ENCODE measurements at places on chromosomes 5 and 9. TPM values are rescaled to one million over a fixed set of nuclear protein-coding genes. Genes with fewer than 3 reads are reported as not detected.

Gene IRX1
- total RNA-seq: 69.3 TPM

Gene AUH
- 28.5 TPM for total RNA-seq

DNA sequence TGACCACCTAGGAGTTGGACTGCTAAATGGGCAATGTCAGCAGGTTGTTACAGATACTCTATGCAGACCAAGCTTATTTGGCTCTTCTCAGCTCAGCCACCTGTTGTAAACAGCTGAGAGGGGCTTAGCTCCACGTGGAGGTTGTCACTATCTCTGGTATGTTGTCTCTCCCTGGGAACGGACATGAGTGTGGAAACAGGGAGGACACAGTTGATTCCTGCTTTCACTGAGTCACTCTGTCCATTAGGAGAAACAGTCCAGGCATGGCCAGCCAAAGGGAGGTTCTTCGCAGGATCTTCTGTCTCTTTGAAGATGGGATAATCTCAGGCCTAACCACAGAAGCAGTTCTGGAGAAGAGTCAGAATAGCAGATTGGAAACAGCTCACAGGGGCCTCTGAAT is 121.2 kb downstream of the PALM2AKAP2 start:
- no peak overlapping the region for H3K4me3 ChIP-seq
- peaks cover 10% of the 10 kb centered on the region for H3K4me1 ChIP-seq
- no peak overlapping the region for H3K27ac ChIP-seq
- DNase-seq: no peak
- no peaks in the 10 kb centered on the region for H3K27me3 ChIP-seq

- no peak overlapping the region for H3K4me3 ChIP-seq
- H3K27me3 ChIP-seq: no peaks in the 10 kb centered on the region
- H3K36me3 ChIP-seq: no peaks in the 10 kb centered on the region
- H3K4me1 ChIP-seq: no peaks in the 10 kb centered on the region
Observed at GRCh38 chr5:60826653-60827052, 17.4 kb downstream of the ELOVL7 start.

DNA sequence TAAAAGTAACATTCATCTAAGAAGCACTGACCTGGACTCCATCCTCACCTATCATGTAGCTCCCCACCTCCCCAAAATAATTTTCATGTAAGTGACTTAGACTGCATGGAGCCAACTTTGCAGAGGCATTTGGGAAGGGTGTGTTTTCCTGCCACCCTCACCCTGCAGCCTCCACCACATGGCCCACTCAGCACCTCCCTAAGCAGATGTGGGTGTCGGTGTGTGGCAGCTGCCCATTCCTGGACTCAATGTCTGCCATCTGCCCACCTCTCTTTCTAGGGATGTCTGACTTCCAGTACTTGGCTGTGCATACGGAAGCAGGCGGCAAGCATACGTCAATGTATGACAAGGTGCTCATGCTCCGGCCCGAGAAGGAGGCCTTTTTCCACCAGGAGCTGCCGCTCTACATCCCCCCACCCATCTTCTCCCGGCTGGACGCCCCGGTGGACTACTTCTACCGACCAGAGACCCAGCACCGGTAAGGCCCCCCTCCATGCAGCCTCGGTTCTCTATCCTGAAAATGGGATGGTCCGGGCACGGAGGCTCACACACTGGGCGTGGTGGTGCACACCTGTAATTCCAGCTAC is 12.7 kb downstream of the GTF3C5 start:
- H3K4me1 ChIP-seq: peaks cover 11% of the 10 kb centered on the region
- no peak for DNase-seq
- peaks cover 5% of the 10 kb centered on the region for H3K36me3 ChIP-seq
- no peaks in the 10 kb centered on the region for H3K27me3 ChIP-seq
- H3K27ac ChIP-seq: no peak overlapping the region

- H3K4me1 ChIP-seq: peaks cover 8% of the 10 kb centered on the region
- no peak overlapping the region for H3K4me3 ChIP-seq
- no peak overlapping the region for H3K27ac ChIP-seq
- H3K27me3 ChIP-seq: peaks cover 8% of the 10 kb centered on the region
Observed at GRCh38 chr5:17182981-17183380, 34.5 kb upstream of the BASP1 start.

- no peak for DNase-seq
- peaks cover 1% of the 10 kb centered on the region for H3K36me3 ChIP-seq
- no peak overlapping the region for H3K27ac ChIP-seq
- H3K4me3 ChIP-seq: no peak overlapping the region
- peaks cover 3% of the 10 kb centered on the region for H3K27me3 ChIP-seq
Observed at GRCh38 chr5:132971483-132972435, 8.3 kb upstream of the AFF4 start.

DNA sequence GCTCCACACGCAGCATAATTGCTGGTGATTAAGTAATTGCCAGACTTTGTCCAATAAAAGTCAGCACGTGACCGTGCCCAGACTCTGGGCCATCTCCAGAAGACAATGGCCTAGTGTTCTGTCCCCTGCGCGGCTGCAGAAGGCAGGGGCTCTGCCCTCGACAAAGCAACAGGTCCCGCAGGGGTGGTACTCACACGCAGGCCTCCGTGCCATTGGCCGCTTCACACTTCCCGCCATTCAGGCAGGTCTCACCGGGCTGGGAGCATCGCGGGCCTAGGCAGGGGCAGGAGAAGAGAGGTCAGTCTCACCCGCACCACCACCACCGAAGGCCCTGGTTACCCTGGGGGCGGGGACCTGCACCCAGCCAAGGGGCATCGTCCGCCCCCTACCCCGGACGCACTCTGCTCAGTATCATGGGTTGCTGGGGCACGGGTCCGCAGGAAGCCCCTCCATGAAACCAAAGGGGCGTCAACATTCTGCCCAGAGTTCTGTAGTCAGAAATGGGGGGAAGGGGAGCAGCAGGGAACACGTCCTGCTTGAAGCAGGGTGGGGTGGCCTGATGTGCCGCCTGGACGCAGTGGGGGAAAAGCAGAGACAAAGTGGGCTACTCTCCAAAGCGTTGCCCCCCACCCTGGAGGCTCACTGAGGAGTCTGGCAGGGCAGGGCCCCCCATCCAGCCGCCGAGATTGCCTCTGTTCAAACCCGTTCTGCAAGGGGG is 1.9 kb downstream of the NOTCH1 start:
- no peak for DNase-seq
- H3K4me3 ChIP-seq: peak overlapping the region; percentile 81
- no peaks in the 10 kb centered on the region for H3K36me3 ChIP-seq

DNA sequence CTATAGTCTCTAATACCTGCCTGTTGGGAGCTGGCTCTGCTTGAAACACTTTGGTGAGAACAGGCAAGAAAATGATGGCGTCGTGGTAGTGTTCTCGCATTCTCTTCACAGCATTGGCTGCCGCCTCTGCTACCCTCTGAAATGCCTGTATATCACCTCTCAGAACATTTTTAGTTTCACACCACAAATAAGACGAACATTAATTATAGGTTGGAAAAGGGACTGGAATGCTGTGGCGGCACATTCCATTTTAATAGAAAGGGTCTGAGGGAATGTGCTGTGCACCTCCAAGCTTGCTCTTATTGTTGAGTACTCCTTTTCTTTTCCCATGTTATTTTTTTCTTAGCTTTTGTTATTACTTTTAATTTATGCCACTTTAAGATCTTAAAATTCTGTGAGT is 134.6 kb upstream of the HMHB1 start:
- no peak overlapping the region for H3K27ac ChIP-seq
- H3K4me3 ChIP-seq: no peak overlapping the region
- peaks cover under 1% of the 10 kb centered on the region for H3K4me1 ChIP-seq
- no peaks in the 10 kb centered on the region for H3K27me3 ChIP-seq

- H3K27me3 ChIP-seq: peaks cover 50% of the 10 kb centered on the region
- peaks cover 5% of the 10 kb centered on the region for H3K36me3 ChIP-seq
- DNase-seq: no peak
- H3K27ac ChIP-seq: no peak overlapping the region
- peaks cover 7% of the 10 kb centered on the region for H3K4me1 ChIP-seq
Observed at GRCh38 chr5:135027266-135027696, 6.7 kb downstream of the PITX1 start.
